GM20000 (cell line): ENCODE measurements at places on chromosomes 2 and 18.

DNA sequence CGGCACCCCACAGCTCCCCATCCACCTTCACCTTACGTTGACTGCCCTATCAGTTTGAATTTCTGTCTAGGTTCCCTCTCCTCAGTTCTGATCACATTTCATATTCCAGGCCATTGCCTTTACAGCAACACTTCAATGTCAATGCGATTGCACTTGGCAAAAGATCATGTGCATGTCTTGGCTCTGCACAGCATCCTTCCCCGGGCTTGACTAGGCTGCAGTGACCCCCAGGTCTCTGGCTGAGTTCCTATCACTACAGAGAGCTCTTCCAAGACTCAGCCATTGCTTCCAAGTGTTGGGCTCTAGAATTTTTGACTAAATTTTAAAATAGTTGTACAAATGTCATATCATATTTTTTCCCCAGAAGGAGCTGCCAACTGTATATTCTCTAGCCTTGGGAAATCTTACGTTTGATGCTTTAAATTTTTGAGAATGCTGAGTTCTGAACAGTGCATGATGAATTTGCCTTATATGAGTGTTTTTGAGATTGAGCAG is 103.8 kb upstream of the NEDD4L start:
- no peak for DNase-seq

DNA sequence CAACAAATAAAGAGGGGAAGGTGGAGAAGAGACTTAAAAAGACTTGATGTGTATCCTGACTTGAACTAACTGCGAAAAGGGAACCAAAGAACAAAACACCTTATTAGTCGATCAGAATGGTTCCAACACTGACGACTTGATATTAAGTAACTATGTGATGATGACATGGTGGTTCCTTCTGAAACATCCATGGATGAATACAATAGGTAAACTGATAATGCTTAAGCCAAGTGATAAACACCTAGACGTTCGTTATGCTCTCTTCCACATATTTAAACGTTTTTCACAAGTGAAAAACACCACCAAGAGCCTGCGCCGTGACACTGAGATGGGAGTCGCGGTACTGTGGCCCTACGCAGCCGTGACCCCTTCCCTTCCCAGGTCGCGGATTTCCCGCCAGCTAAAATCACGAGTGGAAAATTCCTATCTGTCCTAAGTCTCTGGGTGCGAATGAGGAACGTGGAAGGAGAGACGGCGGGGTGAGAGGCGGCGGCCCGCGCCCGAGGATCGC is 797 bp downstream of the TTC32 start:
- DNase-seq = no peak

DNA sequence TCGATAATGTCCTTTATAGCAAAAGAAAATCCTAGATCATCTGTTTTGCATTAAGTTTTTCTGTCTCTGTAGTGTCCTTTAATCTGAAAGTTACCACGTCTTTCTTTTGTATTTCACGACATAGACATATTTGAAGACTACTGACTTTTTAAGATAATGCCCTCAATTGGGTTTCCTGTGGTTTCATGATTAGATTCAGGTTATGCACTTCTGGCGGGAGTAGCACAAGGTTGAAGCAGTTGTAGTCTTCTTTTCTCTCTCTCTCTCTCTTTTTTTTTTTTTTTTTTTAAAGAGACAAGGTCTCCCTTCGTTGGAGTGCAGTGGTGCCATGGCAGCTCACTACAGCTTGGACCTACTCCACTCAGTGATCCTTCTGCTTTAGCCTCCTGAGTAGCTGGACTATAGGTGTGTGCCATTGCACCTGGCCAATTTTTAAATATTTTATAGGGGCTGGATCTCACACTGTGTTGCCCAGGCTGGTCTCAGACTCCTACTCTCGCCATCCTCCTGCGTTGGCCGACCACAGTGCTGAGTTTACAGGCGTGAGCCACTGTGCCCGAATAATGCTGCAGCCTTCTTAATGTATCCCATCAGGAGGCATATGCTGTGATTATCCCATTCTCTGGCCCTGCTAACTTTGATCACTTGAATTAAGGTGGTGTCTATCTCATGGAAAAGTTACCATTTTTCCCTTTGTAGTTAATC is 3.9 kb downstream of the INPP4A start:
- DNase-seq = no peak

DNA sequence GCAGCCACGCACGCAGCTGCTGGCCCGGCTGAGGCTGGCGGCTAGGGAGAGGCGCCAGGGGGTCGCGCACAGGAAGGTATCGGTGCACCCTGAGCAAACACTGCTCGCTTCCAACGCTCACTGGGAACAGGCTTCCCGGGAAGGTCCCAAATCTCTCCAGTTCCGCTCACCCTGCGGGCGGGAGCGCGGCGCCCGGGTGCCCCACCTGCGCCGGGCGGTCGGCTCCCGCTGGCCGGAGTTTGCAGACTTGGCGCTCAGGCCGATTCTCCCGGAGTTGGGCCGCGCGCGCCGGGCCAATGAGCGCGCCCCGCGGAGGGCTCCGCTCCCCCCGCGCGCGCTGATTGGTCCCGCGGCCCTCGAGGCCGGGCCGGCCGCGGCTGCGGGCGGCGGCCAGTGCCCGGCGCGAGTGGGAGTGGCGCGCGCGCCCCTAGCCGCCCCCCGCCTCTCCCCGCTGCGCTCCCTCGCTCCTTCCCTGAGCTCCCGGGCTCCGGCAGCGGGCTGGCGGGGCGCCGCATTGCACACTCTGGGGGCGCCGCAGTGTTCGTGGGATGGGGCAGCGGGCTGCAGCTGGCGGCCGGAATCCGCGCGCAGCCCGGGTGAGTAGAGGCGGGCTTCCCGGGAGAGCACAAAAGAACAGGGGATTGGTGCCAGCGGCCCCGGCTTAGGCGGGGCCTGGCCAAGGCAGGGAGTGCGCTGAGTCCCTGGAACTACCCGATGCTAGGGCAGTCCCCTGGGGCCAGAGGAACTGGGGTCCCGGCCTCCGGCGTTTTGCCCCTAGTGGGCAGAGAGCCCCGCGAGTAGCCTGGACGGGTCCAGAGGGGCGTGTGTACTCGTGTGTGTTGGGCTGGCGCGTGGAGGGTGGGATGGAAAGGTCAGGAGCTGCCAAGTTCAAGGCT is at the start of gene LYPD6:
TSS of gene LYPD6 (plus strand) at position 461 of the 896 bp plus-strand sequence. CDS start 107,122 bp downstream, outside the sequence.
- peak; percentile 73 for DNase-seq

DNA sequence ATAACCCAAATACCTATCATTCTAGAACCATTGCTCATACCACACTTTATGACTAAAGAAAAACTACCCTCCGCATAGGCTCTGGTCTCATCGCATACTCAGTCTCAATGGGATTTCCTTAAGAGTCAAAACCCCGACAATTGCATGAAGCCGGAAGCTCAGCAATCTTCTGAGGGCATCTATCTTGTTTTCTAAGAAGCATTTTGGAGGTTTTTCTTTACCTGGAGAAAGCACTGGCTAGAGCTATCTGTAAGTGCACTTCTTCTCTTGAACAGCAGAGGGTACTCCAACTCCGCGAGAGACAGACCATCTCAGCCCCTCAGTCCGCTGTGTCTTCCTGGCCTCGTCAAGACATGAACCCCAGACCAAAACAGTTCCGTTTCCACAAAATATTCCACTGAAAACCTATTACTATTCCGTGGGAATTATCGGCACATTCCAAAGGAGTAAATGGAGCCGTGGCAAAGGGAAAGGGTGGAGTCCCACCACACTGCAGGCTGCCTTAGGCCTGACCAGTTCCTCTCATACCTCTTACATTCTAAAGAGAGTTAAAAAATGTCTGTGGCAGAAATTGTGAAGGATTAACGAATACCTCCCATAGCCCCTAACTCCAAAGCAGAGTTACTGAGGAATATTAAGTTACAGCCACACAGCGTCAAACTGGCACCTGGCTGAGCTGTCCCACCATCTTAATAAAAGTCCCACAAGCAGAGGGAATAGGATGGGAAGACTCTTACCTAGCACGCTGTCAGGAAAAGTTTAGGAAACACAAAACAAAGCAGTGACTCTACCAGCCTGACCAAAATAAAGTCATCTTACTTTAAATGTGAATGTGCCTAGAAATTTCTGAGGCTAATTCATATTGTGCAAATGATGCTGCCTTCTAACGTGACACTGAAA is 325.6 kb upstream of the VRK2 start:
- DNase-seq = peak; percentile 57

GRCh38 chr18:79394534-79395307 is 1.0 kb upstream of the NFATC1 start:
- peak; percentile 78 for DNase-seq

- DNase-seq = peak; percentile 17
Observed at GRCh38 chr2:23445450-23445868, 60.5 kb downstream of the KLHL29 start.

- no peak for DNase-seq
Observed at GRCh38 chr2:24024996-24025663, 15.2 kb downstream of the MFSD2B start.

- peak; percentile 51 for DNase-seq
Observed at GRCh38 chr2:24885221-24886125, 34.6 kb downstream of the ADCY3 start.
